ENCODE measurements at places on chromosomes 12 and 14.

GRCh38 chr14:70045844-70046535 is 142.8 kb downstream of the SLC8A3 start:
- DNase-seq = peak; percentile 69

GRCh38 chr14:35335388-35336092 is 43.4 kb downstream of the PSMA6 start:
- no peak for DNase-seq

GRCh38 chr12:40769846-40770245 is 77.6 kb downstream of the CNTN1 start:
- no peak for DNase-seq

- no peak for DNase-seq
Measured at GRCh38 chr14:103343164-103343879, 9.3 kb downstream of the EIF5 start.

DNA sequence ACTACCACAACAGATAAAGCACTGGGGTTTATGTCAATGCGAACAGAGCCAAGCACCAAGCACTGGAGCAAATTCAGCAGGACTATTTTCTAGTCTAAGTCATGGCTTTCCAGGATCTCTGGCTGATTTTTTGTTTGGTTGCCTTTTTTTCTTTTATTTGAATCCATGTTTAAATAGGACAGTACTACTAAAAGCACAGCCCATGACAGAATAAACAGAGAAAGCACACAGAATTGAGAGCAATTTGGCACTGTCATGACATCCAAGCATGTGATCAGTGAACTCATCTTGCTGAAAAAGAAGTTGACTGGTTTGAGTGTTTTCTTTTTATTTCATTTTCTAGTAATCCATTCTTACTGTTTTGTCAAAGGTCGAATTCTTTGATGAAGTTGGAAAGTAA is 23.1 kb upstream of the RERG start:
- no peak for DNase-seq

DNA sequence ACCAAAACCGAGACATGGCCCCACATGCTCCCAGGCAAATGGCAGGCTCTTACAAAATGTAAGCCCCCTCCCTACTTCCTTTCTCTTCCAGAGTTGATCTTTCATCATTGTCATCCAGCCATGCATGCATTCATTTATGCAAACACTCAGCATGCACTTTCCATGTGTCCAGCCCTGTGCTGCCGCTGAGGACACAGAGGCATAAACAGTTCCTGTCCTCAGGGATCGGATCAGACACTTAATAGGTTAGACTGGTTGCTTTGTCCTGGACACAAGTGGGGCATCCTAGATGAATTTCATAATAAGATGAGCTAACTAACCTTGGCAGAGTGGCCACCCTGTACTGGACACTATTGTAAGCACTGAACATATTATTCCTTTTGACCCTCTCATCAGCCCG is 23.1 kb downstream of the PRIMA1 start:
- DNase-seq = peak; percentile 30

GRCh38 chr14:77000340-77001270 is 27.9 kb downstream of the IRF2BPL start:
- DNase-seq = peak; percentile 78
